Smooth muscle cell of trachea (primary cell): ENCODE measurements at places on chromosomes 2 and 18. TPM values are rescaled to one million over a fixed set of nuclear protein-coding genes. Genes with fewer than 3 reads are reported as not detected.

Gene UGT1A5
- not detected in 2 replicates for total RNA-seq

Gene ZNF396
- total RNA-seq: 2.8 and 3.0 TPM in 2 replicates

Gene XPO1
- 226 and 295 TPM in 2 replicates for total RNA-seq

Gene LIPT1
- total RNA-seq: 4.6 and 4.8 TPM in 2 replicates

Gene PFN4
- 0.44 and 0.83 TPM in 2 replicates for total RNA-seq
